ENCODE measurements at places on chromosomes 16 and 17.

DNA sequence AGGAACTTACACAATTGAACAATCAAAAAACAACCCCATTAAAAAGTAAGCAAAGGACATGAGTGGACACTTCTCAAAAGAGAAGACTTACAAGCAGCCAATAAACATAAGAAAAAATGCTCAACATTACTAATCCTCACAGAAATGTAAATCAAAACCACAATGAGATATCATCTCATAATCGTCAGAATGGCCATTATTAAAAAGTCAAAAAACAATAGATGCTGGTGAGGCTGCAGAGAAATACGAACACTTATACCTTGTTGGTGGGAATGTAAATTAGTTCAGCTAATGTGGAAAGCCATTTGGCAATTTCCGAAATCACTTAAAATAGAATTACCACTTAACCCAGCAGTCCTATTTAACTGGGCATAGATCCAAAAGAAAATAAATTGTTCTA, 301.9 kb upstream of the KCNJ16 start:
- DNase-seq: peak; percentile 89

- DNase-seq: no peak
These were observed 39.8 kb downstream of the GRIN2C start for GRCh38 chr17:74819801-74820436.

DNA sequence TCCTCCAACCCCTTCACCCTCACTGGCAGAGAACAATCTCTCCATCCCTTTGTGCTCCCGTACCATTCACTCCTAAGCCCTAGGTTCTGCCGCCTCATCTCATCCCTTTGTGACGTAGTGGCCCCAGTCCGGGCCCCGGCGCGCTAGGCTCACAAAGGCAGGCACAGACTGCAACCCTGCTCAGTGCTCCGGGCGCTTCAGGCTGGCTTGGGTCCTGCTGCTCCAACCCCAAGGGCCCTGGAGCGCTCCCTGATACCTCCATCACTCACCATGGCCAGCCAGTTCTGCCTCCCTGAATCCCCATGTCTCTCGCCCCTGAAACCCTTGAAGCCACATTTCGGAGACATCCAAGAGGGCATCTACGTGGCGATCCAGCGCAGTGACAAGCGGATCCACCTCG, at the start of gene KIF2B:
KIF2B (plus strand) TSS at position 164 of the 400 bp plus-strand sequence; CDS start at position 271, 107 bp downstream.
- no peak for DNase-seq

DNA sequence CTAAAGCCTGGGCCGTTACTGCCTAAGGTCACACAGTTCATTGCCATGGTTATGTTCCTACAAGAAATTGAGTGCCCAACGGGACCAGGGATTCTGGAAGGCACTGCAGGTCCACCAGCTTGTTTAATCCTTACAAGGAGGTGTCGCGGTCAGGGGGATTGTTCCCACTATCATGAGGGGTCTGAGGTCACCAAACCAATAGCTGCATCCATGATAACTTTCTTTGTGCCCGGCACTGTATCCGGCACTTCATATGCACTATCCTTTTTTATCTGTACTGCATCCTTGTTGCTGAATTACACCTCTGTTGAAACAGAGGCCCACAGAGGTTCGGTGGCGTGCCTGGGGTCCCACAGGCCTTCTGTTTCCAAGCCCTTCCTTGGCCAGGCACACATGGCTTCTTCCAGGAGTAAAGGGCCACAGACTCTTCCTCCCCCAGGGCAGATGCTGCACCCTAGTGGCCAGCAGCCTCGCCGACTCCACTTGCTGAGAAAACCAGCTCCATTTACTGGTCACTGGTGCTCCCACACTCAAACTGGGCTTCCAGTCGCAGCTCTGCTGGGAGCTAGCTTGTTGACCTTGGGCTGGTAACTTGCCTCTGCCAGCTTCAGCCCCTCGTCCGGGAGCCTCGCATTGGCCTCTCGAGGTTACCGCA, 82.0 kb upstream of the PLCG2 start:
- no peak for DNase-seq

- DNase-seq: no peak
These were observed 119.9 kb downstream of the COPRS start for GRCh38 chr17:31738996-31739699.

DNA sequence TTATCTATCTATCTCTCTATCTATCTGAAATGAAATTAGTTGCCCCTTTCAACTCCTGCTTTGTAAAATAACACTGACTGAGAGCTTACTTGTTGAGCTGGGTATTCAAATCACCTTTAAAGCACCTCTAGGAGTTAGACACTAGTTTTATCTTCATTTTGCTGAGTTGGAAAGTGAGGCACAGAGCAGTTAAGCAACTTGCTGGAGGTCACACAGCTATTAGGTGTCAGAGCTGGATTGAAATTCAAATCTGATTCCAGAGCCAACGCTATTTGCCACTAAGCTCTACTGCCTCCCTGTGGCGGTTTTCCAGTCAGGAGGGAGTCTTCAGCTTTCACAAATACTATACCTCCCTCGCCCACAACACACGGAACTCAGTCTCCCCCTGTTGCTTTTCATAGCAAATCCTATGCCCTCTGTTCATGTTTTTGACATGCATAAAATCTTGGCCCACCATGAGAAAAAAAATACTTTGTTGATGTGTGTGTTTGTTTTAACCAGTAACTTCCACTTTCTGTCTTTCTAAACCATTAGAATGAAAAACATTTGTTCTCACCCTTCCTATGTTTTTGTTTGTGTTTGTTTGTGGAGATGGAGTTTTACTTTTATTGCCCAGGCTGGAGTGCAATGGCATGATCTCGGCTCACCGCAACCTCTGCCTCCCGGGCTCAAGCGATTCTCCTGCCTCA, 74.8 kb upstream of the SMURF2 start:
- DNase-seq: no peak

- DNase-seq: peak; percentile 47
These were observed 23.8 kb downstream of the DEXI start for GRCh38 chr16:10918294-10919002.

GRCh38 chr17:17866425-17866824, 29.6 kb upstream of the SREBF1 start:
- DNase-seq: no peak

GRCh38 chr17:37743612-37743874, 1.3 kb downstream of the HNF1B start:
- DNase-seq: no peak

DNA sequence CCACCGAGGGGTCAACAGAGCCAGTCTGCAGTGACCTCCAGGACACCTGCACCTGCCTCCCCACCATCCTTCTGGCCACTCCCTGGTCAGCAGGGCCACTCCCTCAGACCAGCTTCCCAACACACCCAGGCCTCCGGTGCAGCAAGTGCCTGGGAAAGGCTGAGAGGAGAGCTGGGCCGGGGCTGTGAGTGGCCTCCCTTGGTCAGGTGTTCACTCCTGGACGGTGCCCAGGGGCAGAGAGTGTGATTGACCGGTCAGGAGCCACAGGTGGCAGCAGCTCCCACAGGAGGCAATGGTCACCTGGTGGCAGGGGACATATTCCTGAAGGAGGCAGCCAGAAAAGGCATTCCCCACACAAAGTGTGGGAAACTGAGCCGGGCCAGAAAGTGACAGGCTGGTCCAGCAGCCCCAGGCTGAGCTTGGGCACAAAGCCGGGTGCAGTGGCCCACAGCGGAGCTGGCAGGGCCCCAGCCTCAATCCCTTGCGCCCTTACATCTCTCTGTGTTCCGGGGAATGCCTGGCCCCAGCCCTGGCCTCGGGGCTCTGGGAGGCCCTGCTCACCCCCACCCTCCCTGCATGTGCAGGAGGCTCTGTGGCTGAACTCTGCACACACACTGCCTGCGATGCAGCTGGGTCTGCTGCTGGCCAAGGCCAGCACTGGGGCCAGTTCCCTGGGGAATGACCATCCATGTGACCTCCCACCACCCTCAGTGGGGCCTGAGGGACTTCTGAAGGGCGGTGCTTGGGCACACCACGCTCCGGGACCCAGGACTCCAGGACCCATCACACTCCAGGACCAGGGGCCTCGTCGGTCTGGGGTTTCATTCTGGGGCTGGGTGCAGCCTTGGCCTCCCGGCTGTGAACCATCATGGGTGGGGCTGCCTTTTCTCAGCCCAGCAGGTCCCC, 1.2 kb upstream of the C17orf99 start:
- DNase-seq: no peak

DNA sequence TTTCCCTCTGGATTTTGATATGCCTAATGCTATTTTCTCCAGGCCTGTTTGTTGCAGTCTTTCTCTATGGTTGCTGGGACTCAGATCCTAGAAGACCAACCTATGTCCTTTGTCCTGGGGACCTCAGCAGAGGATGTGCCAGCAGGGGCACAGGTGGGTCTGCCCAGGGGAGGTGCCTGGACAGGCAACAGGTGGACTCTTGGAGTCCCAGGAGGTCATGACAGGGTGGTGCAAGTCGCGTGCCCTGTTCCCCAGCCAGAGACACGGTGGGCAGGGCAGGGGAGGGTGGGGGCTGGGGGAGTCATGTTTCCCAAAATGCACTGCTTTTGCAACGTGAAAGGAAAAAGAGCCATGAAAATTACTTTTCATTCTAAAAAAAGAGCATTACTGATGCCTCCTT, 26.3 kb upstream of the PLLP start:
- DNase-seq: no peak

DNA sequence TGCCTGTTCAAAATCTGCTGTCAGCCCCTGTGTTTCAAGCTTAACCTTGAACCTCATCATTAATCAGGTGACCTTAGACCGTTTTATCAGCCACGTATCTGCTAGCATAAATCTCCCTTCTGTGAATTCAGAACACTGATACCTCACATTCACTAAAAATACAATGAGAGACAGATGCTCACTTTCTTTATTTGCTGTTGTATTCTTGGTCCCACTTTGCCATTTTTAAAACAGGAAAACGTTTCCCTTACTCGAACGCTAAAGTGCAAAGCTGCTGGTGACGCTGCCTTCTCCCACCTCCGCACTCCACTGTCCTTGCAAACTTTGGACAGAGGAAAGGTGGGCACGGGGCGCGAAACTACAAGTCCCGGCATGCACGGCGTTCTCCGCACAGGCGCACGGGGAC, 220 bp upstream of the ARHGAP44 start:
- no peak for DNase-seq

- no peak for DNase-seq
These were observed 3.4 kb upstream of the MT2A start for GRCh38 chr16:56604966-56605365.

- no peak for DNase-seq
These were observed 19.9 kb downstream of the DCAKD start for GRCh38 chr17:45031231-45032173.

- peak; percentile 43 for DNase-seq
These were observed 23.3 kb downstream of the TBCD start for GRCh38 chr17:82775001-82775823.
